ENCODE measurements at places on chromosomes 7 and 10. TPM values are rescaled to one million over a fixed set of nuclear protein-coding genes. Genes with fewer than 3 reads are reported as not detected.

DNA sequence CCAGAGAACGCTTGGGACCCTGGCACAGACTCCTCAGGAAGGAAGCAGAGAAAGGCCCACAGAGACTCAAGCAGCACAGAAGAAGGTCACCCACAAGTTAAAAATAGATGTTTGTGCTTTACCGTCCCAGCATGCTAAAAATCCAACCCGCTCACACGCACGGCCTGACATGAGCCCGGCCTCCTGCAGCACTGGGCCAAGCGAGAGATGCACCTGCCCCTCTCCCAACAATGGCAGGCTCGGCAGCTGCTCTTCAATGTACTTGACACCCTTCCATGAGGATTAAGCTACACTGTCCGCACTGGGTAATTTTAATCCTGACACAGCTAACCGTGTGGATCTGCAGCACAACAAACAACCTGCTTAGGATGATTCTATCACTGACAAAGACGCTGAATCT lies 9.3 kb downstream of the DIP2C start:
- DNase-seq = no peak

DNA sequence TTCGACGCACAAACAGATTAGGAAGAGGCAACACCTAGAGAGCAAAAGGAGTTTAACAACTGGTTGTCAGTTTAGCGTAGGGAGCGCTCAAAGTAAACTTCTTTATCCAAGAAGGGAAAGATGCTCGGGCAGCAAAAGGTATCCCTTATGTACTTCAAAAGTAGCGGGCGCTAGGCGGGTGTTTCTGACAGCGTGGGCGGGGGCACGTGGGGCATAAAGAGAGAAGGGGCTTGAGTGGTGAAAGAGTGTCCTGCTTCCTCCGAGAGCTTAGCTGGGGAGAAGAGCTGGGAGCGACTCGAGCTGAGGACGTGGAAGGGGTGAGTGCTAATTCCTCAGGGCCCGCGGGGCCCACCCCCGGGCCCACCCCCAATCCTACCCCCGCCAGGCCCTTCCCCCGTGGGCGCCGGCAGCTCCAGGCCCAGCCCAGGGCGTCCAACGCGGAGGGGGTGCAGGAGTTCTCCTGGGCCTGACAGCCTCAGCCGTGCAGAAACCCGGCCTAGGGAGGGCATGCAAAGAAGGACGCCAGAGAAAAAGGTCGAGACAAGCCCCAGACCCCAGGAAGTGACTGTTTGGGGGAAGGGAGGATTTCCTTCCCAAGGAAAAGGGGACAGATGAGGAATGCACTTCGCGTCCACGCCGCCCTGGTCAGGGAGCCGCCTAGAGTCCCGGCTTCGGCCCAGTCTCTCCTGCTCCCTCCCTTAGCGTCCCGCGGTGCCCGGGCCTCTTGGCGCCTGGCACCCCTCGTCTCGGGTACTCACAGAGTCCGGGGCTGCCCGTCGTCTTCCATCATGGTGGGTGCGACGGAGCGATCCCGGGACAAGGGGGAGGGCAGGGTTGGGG lies 868 bp downstream of the TIAL1 start:
- DNase-seq = peak; percentile 33

- DNase-seq = no peak
These were observed 232.5 kb upstream of the FZD1 start for GRCh38 chr7:91031757-91032156.

DNA sequence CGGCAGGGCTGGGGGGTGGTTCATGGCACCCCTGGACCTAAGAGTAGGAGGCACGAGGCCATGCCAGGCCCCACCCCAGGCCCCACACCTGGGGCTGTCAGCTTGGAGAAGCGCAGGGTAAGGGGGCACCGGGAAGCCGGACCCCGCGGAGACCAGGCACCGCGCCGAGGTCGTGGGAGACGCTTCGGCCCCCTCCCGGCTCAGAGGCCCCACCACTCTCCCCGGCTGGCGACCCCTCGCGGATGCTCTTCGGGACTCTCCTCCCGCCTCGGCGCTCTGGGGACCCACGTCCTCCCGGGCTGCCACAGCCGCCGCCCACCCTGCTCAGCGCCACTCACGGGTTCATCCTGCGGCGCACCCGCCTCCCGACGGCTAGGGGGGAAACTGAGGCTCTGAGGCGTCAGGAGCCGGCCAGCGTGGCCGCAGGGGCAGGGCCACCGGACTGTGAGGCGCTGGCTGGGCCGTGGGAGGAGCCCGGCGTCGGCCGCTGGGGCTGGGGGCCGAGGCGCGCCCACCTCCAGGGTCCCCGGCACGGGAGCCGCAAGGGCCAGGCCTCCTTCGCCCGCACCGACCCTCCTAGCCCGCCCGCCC lies 25.9 kb downstream of the PDGFA start:
- DNase-seq = no peak

GRCh38 chr10:3803927-3804741 lies 19.1 kb upstream of the KLF6 start:
- no peak for DNase-seq

GRCh38 chr7:116384936-116385635 lies 114.5 kb upstream of the CAV2 start:
- DNase-seq = no peak

- peak; percentile 46 for DNase-seq
These were observed 93.6 kb downstream of the HGF start for GRCh38 chr7:81676105-81676811.

- DNase-seq = peak; percentile 81
These were observed 228.0 kb downstream of the PRKG1 start for GRCh38 chr10:51302316-51302715.

DNA sequence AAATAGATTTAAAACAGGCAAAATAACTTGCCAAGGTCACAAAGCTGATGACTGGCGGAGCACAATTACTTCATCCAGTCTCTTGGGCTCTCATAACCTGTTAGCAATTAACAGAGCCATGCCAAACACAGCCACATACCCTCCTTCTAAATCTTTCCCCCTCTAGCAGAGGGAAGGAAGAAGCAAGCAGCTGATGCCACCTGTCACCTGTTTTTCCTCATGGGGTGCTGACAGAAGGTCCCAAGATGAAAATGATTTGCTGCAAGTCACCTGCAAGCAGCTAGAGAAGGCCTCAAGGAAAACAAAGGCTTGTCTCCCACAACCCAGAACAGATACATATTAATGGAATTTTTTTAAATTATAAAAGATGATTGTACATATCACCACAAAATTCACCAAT lies 117.8 kb downstream of the GFRA1 start:
- DNase-seq = no peak

DNA sequence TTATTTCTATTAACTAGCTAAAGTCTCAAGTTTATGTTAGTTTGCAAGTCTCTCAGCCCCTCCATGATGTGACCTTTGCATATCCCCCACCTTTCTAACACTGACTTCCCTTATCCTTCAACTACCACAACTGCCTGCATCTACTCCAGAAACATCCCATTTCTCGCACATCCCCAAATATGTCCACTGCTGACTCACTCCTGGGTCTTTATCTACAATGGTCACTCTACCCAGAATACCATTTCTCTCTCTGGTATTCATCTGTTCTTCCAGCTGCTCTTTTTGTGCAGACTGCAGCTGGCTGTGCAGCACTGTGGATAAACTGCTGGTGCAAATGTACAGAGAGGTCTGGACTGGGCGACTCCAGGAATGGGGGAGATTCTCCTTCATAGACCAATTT lies 32.7 kb upstream of the PRSS1 start:
- DNase-seq = no peak

- no peak for DNase-seq
These were observed 8.0 kb downstream of the RASSF4 start for GRCh38 chr10:44967616-44968015.

- no peak for DNase-seq
These were observed 38.9 kb downstream of the GLRX3 start for GRCh38 chr10:130175074-130175473.

- peak; percentile 8 for DNase-seq
These were observed 2.4 kb downstream of the AMPH start for GRCh38 chr7:38628630-38629385.

GRCh38 chr7:95609277-95609971 lies 13.1 kb upstream of the PDK4 start:
- DNase-seq = peak; percentile 51

DNA sequence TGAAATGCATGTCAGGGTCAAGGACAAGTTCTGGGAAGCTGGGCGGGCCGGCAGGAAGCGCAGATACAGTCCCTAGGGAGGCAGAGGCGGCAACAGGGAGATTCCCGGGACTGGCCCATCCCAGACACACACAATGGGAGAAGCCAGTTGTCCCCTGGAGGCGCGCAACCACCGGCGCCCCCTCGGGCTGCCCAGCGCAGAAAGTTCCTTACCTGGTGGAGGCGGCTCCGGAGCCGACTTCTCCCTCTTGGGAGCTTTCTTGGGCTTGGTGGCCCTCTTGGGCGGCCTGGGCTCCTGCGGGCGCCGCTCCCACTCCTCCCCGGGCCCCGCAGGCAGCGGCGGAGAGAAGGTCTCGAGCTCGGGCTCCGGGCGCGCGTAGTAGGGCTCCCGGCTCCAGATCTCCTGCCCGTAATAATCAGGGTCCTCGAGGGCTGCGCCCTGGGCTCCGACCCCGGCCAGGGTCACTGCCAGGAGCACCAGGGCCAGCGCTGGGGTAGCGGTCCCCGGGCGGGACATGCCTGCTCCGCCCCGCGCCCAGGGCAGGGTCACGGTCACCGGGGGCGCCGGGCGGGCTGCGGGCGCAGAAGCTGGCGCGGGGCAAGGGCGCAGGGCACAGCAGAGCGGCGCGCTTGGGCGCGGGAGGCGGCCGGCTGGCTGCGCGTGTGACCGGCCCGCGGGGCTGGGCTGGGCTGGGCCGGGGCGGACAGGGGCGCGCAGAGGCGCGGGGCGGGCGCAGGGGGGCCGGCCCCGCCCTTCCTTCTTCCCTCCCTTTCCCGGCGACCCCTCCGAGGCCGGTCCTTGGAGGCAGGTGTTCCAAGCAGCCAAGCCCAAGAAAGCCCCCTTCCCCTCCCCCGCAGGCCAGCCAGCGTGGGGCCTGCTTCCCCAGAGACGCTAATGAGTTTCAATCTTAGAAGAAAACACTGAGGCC lies at the start of gene CPXM2:
CPXM2 (minus strand) TSS at position 664 of the 928 bp plus-strand sequence; CDS start at position 516, 148 bp downstream.
- no peak for DNase-seq

GRCh38 chr7:41640487-41640886 lies 62.4 kb downstream of the INHBA start:
- DNase-seq = peak; percentile 37

XRCC2 gene
- total RNA-seq = 13.9 TPM

ITGB8 gene
- 7.2 TPM for total RNA-seq

ITPRIP gene
- 20.0 TPM for total RNA-seq

LRGUK gene
- 0.23 TPM for total RNA-seq

BTBD16 gene
- not detected for total RNA-seq

AKR1C4 gene
- total RNA-seq = not detected

PALD1 gene
- total RNA-seq = 0.40 TPM

SH2D4B gene
- not detected for total RNA-seq

CNTNAP2 gene
- not detected for total RNA-seq
